ENCODE measurements at places on chromosomes 7 and 10.

- H3K4me3 ChIP-seq: no peak overlapping the region
- no peaks in the 10 kb centered on the region for H3K27me3 ChIP-seq
- DNase-seq: no peak
- H3K4me1 ChIP-seq: peaks cover 34% of the 10 kb centered on the region
- peaks cover 17% of the 10 kb centered on the region for H3K36me3 ChIP-seq
Observed at GRCh38 chr7:1988533-1988930, 244.2 kb downstream of the MAD1L1 start.

GRCh38 chr7:95749515-95749914, 22.8 kb upstream of the DYNC1I1 start:
- H3K27ac ChIP-seq: no peak overlapping the region
- H3K4me3 ChIP-seq: no peak overlapping the region
- H3K4me1 ChIP-seq: no peaks in the 10 kb centered on the region
- no peak for DNase-seq
- no peaks in the 10 kb centered on the region for H3K27me3 ChIP-seq
- no peaks in the 10 kb centered on the region for H3K36me3 ChIP-seq

- peaks cover 44% of the 10 kb centered on the region for H3K36me3 ChIP-seq
- no peak overlapping the region for H3K4me3 ChIP-seq
- no peaks in the 10 kb centered on the region for H3K27me3 ChIP-seq
Observed at GRCh38 chr7:157267516-157267915, 69.3 kb upstream of the DNAJB6 start.

- H3K27ac ChIP-seq: no peak overlapping the region
- no peak for DNase-seq
- H3K36me3 ChIP-seq: peaks cover 1% of the 10 kb centered on the region
- no peaks in the 10 kb centered on the region for H3K27me3 ChIP-seq
Observed at GRCh38 chr10:97280783-97281182, 11.7 kb downstream of the ARHGAP19 start.

DNA sequence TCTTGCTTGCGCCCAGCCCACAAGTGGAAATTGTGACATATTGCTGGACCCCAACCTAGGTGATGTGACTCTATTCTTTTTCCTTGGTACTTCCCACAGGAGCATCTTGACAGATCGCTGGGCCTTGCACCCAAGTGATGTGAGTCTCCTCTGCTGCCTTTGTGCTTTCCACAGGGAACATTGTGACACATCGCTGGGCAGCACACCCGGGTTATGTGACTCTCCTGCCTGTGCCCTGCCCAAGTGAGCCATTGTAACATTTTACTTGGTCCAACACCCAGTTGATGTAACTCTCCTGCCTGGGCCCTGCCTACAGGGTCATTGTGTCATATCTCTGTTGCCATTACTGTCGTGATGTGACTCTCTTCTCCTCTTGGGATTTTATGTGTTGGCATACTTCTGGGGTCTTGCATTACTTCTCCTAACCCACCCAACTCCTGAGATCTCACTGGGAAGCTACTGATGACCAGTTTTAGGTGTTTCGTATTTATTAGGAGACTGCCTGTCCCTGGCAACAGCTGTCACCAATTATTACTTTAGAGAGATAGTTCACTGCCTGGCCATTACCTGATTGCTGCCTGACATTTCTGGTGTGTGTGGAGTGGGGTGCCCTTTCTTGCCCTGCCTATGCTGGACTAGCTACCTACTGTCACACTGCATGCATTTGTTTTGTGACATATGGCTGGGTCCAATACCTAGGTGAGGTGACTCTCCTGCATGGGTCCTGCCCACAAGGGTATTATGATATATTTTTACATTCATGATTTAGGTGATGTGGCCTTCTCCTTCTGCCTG, 45.4 kb upstream of the ZNF680 start:
- no peak overlapping the region for H3K4me3 ChIP-seq
- no peak overlapping the region for H3K27ac ChIP-seq
- DNase-seq: no peak
- no peaks in the 10 kb centered on the region for H3K27me3 ChIP-seq

DNA sequence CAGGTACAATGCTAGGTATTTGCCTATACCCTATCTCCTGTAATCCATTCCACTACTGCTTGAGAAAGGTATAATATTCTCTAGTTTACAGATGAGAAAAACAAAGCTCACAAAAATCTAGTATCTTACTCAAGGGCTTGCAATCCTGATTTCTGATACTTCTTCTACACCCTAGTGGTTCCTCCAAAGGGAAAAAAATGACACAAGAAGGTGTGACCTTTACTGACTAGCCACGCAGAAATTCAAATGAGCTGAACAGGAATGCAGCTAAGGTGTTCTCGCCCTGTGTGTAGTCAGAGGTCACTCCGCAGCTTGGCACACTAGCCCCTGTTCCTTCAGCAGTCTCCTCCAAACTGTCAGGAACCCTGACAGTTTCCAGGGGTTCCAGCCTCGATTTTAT, 59.5 kb upstream of the TM9SF3 start:
- DNase-seq: no peak
- no peak overlapping the region for H3K4me3 ChIP-seq
- no peak overlapping the region for H3K27ac ChIP-seq
- H3K27me3 ChIP-seq: peaks cover 16% of the 10 kb centered on the region

GRCh38 chr10:84296091-84296981, 32.1 kb upstream of the CCSER2 start:
- no peaks in the 10 kb centered on the region for H3K36me3 ChIP-seq
- no peak overlapping the region for H3K27ac ChIP-seq
- peaks cover 32% of the 10 kb centered on the region for H3K27me3 ChIP-seq
- H3K4me1 ChIP-seq: peaks cover 19% of the 10 kb centered on the region
- H3K4me3 ChIP-seq: no peak overlapping the region

DNA sequence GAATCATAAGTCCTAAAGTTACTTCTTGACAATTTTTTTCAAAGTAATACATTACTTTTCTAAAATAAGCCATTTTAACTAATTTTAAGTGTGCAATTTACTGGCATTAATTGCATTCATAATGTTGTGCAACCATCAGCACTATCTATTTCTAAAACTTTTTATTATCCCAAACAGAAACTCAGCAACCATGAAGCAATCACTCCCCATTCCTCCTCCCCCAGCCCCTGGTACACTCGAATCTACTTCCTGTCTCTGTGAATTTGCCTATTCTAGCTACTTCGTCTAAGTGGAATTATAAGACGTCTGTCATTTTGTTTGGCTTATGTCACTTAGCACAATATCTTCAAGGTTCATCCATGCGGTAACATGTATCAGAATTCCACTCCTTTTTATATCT, 84.9 kb downstream of the MKX start:
- H3K36me3 ChIP-seq: no peaks in the 10 kb centered on the region
- no peak overlapping the region for H3K27ac ChIP-seq
- H3K27me3 ChIP-seq: peaks cover 20% of the 10 kb centered on the region
- no peak overlapping the region for H3K4me3 ChIP-seq
- DNase-seq: no peak

GRCh38 chr7:21327422-21328409, 100.2 kb upstream of the SP4 start:
- no peaks in the 10 kb centered on the region for H3K27me3 ChIP-seq
- H3K36me3 ChIP-seq: peaks cover 16% of the 10 kb centered on the region
- H3K27ac ChIP-seq: no peak overlapping the region
- DNase-seq: no peak
- no peak overlapping the region for H3K4me3 ChIP-seq

- no peaks in the 10 kb centered on the region for H3K36me3 ChIP-seq
- DNase-seq: no peak
- H3K4me1 ChIP-seq: peaks cover 8% of the 10 kb centered on the region
- H3K27ac ChIP-seq: no peak overlapping the region
Observed at GRCh38 chr7:450741-451140, 68.9 kb downstream of the PDGFA start.

- H3K36me3 ChIP-seq: no peaks in the 10 kb centered on the region
- H3K4me1 ChIP-seq: peaks cover 36% of the 10 kb centered on the region
- peak overlapping the region; percentile 89 for H3K27ac ChIP-seq
- no peaks in the 10 kb centered on the region for H3K27me3 ChIP-seq
- DNase-seq: no peak
- no peak overlapping the region for H3K4me3 ChIP-seq
Observed at GRCh38 chr7:45123913-45124710, 12.6 kb upstream of the TBRG4 start.

DNA sequence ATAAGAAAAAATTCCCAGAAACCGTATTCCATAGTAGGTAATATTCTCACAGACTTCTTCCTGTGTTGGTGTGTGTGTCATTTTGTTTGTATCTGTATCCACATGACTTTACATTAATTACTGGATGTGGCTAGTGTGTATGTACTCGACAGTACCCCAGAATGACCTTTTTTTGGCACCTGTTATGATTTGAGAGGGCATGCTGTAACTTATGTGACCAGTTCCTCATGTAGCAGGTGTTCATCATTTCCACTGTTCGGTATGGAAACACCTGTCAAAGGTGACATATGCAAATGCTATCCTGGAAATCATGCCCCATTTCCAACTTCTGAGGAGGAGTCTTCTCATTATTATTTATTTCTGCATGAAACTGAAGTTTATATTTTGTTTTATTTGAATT, 89.3 kb downstream of the ZMYND11 start:
- H3K27ac ChIP-seq: no peak overlapping the region
- peaks cover 22% of the 10 kb centered on the region for H3K4me1 ChIP-seq
- H3K27me3 ChIP-seq: no peaks in the 10 kb centered on the region
- H3K4me3 ChIP-seq: no peak overlapping the region
- DNase-seq: no peak

DNA sequence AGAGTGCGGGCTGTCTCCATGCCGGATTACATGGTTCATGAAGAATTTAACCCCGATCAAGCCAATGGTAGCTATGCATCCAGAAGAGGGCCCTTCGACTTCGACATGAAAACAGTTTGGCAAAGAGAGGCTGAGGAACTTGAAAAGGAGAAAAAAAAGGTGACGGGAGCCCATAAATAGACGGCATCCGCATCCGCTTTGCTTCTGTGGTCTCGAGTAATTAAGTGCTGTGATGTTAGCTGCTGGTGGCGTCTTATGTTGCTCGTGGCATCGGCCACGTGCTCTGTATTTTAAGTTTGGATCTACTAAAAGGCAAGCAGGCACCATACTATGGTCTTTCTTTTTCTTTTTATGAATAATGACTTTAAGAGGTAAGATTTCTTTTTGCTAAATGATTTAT, 11.1 kb downstream of the C7orf57 start:
- peaks cover 32% of the 10 kb centered on the region for H3K4me1 ChIP-seq
- DNase-seq: peak; percentile 57
- no peaks in the 10 kb centered on the region for H3K36me3 ChIP-seq
- H3K27ac ChIP-seq: peak overlapping the region; percentile 22
- H3K27me3 ChIP-seq: peaks cover 17% of the 10 kb centered on the region
- no peak overlapping the region for H3K4me3 ChIP-seq
